ENCODE measurements at places on chromosomes 1 and 21. TPM values are rescaled to one million over a fixed set of nuclear protein-coding genes. Genes with fewer than 3 reads are reported as not detected.

- no peak for DNase-seq
Measured at GRCh38 chr21:30874526-30874925, 6.9 kb downstream of the KRTAP11-1 start.

DNA sequence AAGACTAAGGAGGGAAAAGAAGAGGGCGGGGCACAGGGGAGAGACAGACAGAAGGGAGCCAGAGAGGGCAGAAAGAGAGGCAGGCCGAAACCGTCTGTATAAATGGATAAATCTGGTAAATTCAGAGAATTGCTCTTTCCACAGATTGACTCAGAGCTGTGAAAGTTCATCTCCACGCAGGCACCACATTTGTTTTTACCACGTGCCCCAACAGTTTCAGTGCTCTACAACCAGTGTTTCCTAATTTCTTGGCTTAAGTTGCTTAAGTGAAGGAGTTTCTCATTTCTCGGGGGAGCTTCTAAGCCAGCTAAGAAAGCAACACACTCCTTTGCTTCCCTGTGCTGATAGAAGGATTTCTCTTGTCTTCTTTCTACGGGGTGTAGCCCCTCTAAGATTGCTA lies 87.1 kb downstream of the ENAH start:
- no peak for DNase-seq

- DNase-seq = no peak
Measured at GRCh38 chr1:238649200-238649599, 737.2 kb upstream of the CHRM3 start.

GRCh38 chr21:28240586-28240985 lies 752.1 kb downstream of the LTN1 start:
- no peak for DNase-seq

- DNase-seq = no peak
Measured at GRCh38 chr1:201966171-201966570, 10.9 kb downstream of the TIMM17A start.

FCER1G gene
- not detected for total RNA-seq
